ENCODE measurements at places on chromosomes 6 and 20. TPM values are rescaled to one million over a fixed set of nuclear protein-coding genes. Genes with fewer than 3 reads are reported as not detected.

Gene CCDC28A
- 6.7 TPM for total RNA-seq

- DNase-seq: no peak
These were observed 23.7 kb upstream of the TCP11 start for GRCh38 chr6:35164868-35165267.

Gene HSD17B8
- 15.9 TPM for total RNA-seq

- peak; percentile 59 for DNase-seq
These were observed 257.5 kb upstream of the TCF21 start for GRCh38 chr6:133631421-133631820.

DNA sequence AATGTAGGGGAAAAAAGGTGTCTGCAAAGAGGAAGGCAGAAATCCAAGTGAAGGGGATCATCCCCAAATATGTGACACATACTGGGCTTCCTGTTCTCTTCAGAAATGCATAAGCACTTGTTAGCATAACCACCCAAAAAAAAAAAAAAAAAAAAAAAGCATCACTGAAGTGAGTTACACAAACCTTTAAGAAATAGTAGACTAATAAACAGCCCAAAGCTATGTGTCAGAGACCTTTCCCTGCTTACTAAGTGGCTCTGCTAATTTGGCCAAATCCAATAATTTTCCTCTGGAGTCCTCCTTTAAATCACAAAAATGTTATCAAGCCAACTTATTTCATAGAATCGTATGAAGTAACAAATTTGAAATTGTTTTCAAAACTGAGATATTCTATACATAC, 7.5 kb upstream of the DST start:
- no peak for DNase-seq

Gene FAXC
- 3.0 TPM for total RNA-seq

DNA sequence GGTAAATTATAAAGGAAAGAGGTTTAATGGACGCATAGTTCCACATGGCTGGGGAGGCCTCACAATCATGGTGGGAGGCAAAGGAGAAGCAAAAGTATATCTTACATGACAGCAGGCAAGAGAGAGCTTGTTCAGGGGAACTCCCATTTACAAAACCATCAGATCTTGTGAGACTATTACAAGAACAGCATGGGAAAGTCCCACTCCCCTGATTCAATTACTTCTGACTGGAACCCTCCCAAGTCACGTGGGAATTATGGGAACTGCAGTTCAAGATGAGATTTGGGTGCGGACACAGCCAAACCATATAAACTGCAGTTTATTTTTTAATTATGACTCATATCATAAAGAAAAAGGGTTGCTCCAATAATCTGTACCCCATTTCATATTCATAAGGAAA, 22.3 kb upstream of the HLA-DQA2 start:
- DNase-seq: no peak

DNA sequence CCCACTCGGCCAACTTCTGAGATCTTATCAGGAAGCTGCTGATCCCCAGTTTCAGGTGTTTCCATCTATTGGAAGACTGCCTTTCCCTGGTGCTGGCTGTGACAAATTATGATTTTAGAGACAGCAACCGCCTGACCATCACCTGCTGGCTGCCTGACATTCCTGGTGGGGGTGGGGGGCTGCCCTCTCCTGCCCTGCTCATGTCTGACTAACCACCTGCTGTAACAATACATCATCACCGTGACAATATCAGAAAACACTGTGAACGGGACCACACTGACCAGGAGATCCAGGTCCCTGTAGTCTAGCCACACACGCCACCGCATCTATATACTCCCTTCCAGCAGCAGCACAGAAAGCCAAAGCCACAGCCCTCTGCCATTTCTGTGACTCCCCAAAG, 537.5 kb downstream of the QKI start:
- peak; percentile 51 for DNase-seq

GRCh38 chr20:3208786-3209256, 477 bp upstream of the ITPA start:
- DNase-seq: no peak

DNA sequence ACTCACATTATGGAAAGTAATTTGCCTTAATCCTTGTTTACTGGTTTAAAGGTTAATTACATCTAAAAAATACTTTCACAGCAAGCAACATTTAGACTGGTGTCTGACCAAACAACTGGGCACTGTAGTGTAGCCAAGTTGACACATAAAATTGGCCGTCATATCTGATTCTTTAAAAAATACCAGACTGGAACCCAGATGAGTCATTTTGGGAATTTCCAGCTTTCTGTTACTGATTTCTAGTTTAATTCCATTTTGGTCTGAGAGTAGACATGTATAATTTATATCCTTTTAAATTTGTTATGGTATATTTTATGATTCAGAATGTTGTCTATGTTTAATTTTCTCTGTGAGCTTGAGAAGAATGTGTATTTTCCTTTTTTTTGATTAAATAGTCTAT, 44.1 kb downstream of the SCP2D1 start:
- peak; percentile 1 for DNase-seq

DNA sequence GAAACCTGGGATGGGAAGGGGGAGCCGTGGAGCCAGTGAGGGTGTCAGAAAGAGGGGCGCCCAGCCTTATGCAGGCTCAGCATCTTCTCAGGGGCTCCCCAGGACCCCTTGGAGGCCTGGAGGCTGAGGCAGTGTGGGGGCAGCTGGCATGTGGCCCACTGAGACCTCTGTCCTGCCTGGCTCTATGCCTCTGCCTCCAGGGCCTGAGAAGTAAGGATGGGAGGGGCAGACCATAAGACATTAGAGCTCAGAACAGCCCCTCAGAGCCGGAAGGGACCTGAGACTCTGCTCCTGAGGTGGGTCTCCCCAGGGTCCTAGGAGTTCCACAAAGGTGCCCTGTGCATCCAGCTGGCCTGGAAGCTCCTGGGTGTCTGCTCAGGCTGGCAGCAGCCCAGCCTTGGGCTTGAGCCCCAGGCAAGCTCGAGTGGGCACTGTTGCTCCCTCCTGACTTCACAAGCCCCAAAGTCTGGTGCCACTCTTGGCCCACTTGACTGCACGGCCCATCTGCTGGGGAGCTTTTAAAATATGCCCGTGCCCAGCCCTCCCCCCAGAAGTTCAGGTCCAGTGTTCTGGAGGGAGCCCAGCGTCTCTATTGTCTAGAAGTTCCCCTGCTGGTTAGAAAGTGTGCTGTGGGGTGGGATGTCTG, 126.8 kb downstream of the GRM4 start:
- no peak for DNase-seq

- peak; percentile 34 for DNase-seq
These were observed 71.8 kb upstream of the HINT3 start for GRCh38 chr6:125884634-125885371.

Gene MUC21
- not detected for total RNA-seq

DNA sequence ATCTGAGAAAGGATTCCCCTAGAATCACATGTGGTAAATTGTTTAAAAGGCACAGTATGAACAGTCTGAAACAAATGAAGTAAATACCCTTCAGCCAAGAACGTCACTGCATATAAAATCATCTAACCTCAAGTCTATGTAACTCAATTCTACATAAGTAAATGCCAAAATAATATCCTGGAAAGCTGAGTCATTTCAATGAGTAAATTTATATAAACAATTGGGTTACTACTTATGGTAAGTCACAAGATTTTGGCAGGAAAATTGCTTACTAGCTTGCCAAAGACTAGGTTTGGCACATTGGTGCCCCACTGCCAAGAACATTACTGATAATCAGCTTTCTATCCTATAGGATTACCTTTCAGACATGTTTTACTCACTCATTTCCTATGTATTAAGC, 8.4 kb downstream of the GMDS start:
- no peak for DNase-seq

DNA sequence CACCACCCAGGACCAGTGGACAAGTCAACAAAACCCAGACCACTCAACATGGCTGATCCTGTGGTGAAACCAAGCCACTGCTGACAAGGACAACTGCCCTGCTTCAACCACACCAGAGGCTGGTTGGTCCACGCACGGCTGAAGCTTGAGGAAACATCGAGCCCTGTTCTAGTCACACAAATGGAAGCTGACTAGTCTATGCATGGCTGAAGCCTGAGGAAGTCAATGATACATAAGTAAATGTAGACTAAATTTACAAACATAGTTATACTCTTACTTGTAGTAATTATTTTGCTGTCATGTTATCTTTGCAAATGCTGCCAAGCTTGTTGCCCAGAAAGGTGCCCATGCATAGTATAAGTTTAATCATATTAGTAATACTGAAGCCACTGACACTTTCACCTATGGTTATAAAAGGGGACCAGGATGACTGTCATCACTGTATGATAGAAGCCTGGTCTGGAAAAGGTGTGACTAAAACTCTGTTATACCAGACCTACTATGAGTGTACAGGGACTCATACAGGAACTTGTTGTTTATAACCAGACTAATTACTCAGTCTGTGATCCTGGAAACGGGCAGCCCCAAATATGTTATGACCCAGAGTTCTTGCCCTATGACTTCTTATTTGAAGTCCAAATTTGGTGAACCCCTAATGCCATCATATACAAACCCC, 5.6 kb downstream of the IL22RA2 start:
- no peak for DNase-seq

Gene UBE2J1
- 23.9 TPM for total RNA-seq

- no peak for DNase-seq
These were observed 117.0 kb upstream of the PMEPA1 start for GRCh38 chr20:57826666-57827287.

- DNase-seq: peak; percentile 81
These were observed 168.6 kb downstream of the CD83 start for GRCh38 chr6:14286144-14286543.

Gene RRAGD
- total RNA-seq: 22.7 TPM

- DNase-seq: no peak
These were observed 10.3 kb downstream of the RSPO4 start for GRCh38 chr20:991850-992249.

- DNase-seq: no peak
These were observed 120.3 kb downstream of the BMP7 start for GRCh38 chr20:57146155-57146554.

GRCh38 chr6:157194110-157194509, 129.2 kb downstream of the TMEM242 start:
- DNase-seq: no peak

Gene EDN3
- total RNA-seq: not detected

- no peak for DNase-seq
These were observed 13.8 kb upstream of the RBM38 start for GRCh38 chr20:57377350-57377749.

Gene PHACTR3
- not detected for total RNA-seq

Gene TUBB2B
- total RNA-seq: 114 TPM

All from myocyte (in vitro differentiated cells).